ENCODE measurements at places on chromosomes 13 and 19.

- DNase-seq: no peak
These were observed 19.7 kb downstream of the ZNF700 start for GRCh38 chr19:11944656-11945055.

GRCh38 chr19:50361290-50362029 is 4.0 kb downstream of the NAPSA start:
- DNase-seq: no peak

GRCh38 chr19:10008184-10008765 is 2.0 kb downstream of the COL5A3 start:
- no peak for DNase-seq

DNA sequence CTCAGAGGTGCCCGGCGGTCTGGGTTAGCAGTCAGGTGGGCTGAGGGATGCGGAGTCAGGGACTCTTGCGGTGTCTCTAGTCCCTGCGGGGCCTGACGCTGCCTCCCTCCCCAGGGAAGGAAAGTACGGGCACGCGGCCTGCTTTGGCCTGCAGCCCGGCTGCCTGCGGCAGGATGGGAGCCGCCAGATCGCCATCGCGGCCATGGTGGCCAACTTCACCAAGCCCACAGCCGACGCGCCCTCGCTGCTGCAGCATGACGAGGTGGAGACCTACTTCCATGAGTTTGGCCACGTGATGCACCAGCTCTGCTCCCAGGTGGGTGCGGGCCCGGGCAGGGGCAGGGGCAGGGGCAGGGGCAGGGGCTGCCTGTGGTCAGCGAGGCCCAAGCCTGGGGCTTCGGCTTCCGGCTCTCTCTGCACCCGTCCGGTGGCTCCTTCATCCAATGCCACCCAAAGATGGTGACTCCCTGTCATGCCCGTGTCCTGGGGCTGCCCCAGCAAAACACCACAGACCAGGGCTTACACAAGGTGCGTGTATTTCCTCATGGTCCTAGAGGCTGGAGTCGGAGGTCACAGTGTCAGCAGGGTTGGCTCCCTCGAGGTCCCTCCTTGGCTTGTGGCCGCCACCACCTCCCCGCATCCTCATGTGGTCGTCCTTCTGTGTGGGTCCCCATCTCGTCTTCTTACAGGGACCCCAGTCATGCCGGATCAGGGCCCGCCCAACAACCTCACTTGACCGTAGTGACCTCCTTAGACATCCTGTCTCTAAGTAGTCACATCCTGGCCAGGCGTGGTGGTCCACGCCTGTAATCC is 11.3 kb upstream of the ZNF554 start:
- no peak for DNase-seq

GRCh38 chr19:2740314-2740656 is 468 bp upstream of the SLC39A3 start:
- no peak for DNase-seq

- no peak for DNase-seq
These were observed 24.1 kb upstream of the CEACAM1 start for GRCh38 chr19:42552086-42553065.

- no peak for DNase-seq
These were observed 10.5 kb downstream of the CDADC1 start for GRCh38 chr13:49258089-49258796.

GRCh38 chr13:38854226-38854625 is 136.4 kb downstream of the STOML3 start:
- DNase-seq: no peak

DNA sequence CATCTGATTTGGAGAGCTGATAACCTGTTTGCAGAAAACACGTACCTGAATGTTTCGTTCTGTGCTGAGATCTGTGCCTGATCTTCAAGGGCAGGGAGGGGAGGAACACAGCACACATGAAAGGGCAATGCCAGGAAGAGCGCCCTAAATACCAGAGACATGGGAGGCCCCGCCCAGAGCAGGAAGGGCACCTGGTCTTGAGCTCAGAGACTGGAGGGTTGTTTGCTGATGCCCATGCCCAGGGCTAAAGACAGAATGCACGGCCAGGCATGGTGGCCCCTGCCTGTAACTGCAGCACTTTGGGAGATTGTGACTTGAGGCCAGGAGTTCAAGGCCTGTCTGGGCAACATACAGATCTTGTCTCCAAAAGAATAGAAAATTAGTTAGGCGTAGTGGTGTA is 183.2 kb downstream of the TUBA3C start:
- DNase-seq: no peak

- DNase-seq: no peak
These were observed 143.1 kb downstream of the ZNF737 start for GRCh38 chr19:20422216-20423205.

GRCh38 chr13:45872566-45872965 is 21.0 kb upstream of the SIAH3 start:
- no peak for DNase-seq

- peak; percentile 78 for DNase-seq
These were observed 86.7 kb downstream of the ZAR1L start for GRCh38 chr13:32228330-32229041.

DNA sequence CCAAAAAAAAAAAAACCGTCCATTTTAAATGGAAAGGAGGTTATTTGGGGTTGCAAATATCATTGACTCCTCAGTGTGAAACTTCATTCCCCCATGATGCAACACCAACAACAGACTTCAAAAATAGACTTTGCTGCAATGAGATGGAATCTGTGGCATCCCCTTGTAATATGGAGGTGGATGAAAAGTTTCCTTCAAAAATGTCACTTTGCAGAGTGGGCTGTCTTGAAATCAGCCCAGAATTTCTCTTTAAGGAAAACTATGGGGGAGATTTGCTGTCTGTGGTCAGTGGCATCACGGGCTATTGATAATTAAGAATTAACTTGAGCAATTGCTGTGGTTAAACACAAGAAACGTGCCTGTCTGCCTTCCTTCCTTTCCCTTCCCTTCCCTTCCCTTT is 1.5 kb downstream of the GPR18 start:
- no peak for DNase-seq

DNA sequence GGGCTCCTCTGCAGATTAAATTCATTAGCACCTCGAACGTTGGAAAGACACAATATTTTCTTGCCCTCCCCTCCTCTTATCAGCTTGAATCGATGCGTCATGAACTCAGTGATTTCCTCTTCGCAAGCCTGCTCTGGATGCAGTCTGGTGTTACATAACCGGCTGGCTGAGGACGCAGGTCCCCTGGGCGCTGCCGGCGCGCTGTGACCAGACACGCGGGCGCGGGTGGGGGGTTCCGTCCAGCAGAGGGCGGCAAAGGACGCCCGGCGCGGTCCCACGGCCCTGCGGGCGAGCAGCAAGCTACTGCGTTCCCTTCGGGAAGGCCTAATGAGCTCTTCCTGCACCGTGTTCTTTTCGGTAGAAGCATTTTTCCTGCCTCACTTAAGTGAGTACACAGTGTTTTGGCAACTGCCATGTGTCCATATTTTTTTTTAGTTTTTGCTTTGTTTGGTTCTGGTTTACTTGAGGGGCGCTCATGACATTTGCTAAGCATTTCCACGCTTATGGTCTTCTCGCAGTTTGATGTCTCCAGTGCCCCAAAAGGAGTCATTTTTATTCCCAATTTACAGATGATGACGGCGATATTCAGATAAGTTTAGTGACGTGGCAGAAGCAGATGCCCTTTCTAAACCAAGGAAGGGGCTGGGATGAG is 112.2 kb upstream of the MBNL2 start:
- DNase-seq: peak; percentile 86

- no peak for DNase-seq
These were observed 2.5 kb downstream of the SLC1A5 start for GRCh38 chr19:46785980-46786235.

DNA sequence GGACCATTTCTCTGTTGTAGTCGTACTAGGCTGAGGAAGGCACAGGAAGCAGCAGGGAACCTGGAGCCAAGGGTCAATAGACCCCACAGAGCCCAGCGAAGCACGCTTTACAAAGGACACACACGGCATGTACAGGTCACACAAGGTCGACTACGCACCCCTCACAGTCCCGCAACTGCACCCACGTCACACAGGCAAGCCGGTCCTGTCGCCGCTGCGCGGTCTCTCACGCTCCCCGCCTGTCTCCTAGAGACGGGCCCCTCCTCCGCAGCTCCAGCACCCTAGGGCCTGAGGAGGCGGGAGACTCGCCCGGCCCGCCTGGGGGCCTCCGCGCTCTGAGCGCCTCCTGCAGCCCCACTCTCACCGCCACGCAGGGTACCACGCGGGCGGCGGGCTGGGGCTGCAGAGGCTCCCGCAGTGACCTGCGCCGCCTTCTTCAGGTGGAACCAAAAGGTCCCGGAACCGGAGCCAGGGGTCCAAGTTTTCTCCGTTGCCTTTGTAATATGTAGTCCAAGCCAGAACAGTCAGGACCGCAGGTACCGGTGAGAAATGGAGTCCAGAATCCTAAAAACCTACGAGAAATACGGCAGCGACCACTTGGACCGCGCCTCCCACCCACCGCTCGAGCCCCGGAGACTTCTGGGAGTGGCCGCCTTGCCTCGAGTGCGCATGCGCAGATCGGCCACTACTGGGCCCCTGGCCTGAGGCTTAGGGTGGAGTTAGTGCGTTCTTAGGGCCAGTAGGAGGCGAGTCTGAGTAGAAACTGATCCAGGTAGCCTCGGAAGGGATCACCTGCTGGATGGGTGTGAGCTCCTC is at the start of gene ZNF607:
Gene ZNF607 (minus strand): TSS at position 651 of the 816 bp plus-strand sequence. CDS start 8,143 bp downstream, outside the sequence.
- peak; percentile 91 for DNase-seq

DNA sequence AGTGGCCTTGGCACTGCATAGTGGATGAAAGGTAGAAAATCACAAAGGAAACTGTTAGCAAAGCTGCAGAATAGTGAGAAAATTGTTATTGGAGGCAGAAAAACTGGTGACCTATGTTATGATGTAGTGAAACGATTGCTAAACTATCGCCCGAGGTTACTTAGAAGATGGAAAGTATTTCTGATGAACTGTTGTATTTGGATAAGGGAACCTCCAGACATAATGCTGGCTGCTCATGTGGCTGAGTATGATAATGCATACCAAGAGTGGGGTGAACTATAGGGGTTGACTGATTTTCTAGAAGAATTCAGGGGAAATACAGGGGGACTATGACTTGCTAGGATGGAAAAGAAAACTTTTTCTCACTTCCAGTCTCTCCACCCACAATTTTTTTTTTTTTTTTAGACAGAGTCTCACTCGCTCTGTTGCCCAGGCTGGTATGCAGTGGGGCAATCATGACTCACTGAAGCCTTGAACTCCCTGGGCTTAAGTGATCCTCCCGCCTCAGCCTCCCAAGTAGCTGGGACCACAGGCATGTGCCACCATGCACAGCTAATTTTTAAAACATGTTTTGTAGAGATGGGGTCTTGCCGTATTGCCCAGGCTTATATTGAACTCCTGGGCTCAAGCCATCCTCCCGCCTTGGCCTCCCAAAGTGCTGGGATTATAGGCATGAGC is 4.4 kb upstream of the EID2 start:
- DNase-seq: no peak

DNA sequence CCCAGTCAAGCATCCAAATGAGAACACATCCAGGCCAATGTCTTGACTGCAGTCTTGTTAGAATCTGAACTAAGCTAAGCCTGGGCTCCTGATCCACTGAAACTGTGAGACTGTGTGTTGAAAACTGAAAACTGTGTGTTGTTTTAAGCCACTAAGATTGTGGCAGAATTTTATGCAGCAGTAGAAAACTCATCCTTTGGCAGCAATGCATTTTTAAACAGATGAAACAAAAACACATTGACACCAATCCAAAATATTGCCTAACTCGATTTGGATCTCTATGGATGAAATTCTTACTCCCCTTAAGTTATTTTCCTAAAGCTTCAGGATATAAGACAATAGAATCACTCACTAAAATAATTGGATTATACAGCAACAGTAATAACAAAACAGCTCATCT is 202.3 kb upstream of the KLF12 start:
- DNase-seq: no peak

DNA sequence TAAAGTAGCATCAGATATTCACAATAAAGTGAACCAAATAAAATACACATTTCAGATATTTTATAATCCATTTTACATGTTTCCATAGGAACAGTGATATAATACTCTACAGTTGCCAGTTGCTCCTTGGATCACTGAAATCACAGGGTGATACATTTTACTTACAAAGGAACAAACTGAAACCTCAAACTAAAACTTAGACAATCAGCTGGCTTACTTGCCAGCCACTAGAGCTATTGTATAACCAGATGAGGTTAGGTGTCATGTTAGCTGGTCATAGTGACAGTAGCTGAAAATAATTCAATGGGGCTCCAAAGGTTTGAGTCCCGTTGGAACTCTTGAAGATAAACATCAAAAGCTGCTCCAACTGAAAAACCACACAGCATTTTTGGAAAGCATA is 274.6 kb downstream of the ITGBL1 start:
- DNase-seq: no peak

DNA sequence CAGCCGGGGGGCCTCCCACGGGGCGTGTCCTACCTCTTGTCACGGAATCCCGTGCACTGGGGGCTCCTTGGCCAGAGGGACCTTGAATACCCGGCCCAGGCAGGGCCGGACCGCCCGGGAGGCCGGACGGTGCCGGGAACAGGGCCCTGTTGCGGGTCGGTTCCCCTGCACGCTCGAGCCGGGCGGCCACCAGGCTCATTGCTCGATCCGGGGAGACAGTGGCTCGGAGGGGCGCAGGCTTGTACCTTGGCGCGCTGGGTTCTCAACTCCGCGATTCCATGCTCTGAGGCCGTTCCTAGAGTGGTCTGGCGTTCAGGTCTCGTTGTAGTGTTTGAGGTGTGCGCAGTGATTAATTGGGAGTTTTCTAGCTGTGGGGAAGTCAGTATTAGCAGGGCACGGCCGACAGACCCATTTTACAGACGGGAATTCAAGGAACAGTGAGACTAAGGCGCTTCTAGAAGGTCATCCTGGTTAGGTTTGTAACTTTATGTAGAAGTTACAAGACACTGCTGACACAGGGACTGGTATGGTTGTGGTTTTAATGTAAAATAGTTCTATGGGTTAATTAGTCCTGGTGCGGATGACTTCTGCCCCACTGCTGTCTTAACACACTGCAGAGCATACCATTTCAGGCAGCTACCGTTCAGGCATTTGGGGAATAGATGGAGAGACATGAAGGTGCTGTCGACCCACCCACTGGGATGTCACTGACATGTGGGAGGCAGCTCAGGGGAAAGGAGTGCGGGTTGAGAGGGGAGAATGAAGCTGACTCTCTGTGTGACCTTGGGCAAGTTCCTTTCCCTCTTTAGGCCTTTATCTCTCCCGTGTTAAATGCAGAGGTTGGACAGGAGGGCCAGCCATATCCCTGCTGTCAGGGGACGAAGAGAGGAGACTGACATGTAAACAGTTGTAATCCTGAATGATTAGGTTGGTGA is 592 bp downstream of the CLPTM1 start:
- no peak for DNase-seq

GRCh38 chr19:18594096-18594823 is 5.7 kb downstream of the REX1BD start:
- peak; percentile 72 for DNase-seq

- no peak for DNase-seq
These were observed 64.8 kb downstream of the ARHGAP35 start for GRCh38 chr19:46925548-46925950.

- no peak for DNase-seq
These were observed 2.0 kb upstream of the MEGF8 start for GRCh38 chr19:42323473-42323851.

Measured in NCI-H774 (cell line).